GOT3 (cell line): ENCODE measurements at places on chromosomes 13 and 19.

DNA sequence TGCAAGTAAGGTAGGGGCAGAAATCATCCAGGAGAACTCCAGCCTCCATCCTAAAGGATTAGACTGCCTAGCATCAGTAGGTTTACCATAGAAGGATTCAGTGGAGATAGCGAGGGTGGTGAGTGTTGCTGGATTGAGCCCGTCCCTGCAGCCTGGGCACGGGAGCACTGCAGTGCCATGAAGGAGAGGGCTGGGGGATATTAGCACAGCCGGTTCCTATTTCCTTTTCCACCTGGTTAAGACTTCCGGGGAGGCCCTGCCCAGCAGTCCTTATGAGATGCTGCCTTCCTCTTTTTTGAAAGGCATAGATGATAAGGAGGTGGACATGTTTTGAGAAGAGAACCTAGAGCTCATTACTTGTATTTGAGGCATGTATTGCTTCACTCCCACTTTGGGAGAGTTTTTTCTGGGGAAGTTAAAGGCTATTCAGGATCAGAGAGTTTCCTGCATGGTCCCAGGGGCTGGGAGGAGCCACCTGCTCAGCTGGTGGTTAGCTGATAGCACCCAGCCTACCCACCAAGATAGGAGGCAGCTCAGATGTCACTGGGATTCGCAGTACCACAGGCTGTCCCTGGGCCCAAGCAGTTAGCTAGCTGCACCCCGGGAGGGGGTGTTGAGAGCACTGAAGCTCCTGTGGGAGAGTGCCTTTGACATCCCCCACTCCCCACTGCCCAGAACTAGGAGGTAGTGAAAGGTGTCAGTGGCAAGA is 17.2 kb downstream of the ACTN4 start:
- no peak for DNase-seq

DNA sequence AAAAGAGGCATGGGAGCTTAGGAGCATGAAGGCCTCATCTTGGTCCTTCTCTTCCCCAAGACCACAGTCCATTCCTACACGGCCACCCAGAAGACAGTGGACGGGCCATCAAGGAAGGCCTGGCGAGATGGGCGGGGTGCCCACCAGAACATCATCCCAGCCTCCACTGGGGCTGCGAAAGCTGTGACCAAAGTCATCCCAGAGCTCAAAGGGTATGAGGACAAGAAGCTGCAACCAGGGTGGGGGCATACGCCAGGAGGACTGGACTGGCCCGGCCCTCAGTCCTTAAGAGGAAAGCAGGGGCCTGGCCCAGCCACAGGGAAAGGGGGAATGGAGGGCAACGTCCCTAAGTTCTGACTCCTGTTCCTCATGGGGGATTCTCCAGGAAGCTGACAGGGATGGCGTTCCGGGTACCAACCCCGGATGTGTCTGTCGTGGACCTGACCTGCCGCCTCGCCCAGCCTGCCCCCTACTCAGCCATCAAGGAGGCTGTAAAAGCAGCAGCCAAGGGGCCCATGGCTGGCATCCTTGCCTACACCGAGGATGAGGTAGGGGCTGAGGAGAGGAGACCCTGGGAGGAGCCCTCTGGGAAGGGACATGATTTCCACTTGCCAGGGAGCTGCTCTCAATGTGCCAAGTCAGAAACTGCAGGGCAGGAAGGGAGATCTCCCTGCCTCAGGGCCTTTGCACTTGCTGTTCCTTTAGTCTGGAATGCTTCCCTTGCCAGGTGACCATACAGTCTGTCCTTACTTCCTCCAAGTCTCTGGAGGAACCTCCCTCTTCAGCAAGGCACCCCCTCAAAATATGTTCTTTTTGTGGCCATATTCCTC is 1.9 kb upstream of the TMEM147 start:
- DNase-seq, result no peak

DNA sequence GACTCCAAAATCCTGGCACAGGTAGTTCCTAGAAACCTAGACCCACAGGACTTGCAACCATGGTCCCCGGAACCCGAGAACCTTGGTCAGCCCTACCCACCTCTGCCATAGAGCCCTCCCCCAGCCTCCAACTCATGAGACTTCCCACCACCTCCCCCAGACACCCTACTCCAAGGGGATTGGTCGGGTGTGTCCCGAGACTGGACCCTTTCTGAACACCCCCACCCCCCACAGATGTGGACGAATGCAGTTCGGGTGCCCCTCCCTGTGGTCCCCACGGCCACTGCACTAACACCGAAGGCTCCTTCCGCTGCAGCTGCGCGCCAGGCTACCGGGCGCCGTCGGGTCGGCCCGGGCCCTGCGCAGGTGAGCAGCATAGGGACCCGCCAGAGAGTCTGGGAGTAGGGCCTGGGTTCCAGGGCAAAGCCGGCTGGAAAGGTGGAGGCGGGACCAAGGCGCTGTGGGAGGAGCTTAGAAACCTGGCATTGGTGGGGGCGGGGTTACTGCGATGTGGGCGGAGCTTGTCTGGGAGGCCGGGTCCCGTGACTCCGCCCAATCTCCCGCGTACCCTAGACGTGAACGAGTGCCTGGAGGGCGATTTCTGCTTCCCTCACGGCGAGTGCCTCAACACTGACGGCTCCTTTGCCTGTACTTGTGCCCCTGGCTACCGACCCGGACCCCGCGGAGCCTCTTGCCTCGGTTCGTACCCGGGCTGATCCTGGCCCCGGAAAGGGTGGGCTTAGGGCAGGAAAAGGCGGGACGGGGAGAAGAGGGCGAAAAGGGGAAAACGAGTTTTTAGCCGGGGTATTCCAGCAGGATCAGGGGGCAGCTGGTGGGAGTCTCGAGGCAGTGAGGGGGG is 11.9 kb downstream of the LTBP4 start:
- DNase-seq, result no peak

- no peak for DNase-seq
Measured at GRCh38 chr19:15863272-15863671, 34.6 kb downstream of the CYP4F2 start.
